ENCODE measurements at places on chromosomes 1 and 21. TPM values are rescaled to one million over a fixed set of nuclear protein-coding genes. Genes with fewer than 3 reads are reported as not detected.
A peak's percentile ranks its signal among the peaks of the same experiment; 100 is the strongest.

NUP210L gene
- total RNA-seq: 0.16 TPM

FCRL3 gene
- total RNA-seq: 0.10 TPM

SFPQ gene
- total RNA-seq: 231 TPM

WNT4 gene
- total RNA-seq: not detected

NMNAT2 gene
- 1.3 TPM for total RNA-seq

DNA sequence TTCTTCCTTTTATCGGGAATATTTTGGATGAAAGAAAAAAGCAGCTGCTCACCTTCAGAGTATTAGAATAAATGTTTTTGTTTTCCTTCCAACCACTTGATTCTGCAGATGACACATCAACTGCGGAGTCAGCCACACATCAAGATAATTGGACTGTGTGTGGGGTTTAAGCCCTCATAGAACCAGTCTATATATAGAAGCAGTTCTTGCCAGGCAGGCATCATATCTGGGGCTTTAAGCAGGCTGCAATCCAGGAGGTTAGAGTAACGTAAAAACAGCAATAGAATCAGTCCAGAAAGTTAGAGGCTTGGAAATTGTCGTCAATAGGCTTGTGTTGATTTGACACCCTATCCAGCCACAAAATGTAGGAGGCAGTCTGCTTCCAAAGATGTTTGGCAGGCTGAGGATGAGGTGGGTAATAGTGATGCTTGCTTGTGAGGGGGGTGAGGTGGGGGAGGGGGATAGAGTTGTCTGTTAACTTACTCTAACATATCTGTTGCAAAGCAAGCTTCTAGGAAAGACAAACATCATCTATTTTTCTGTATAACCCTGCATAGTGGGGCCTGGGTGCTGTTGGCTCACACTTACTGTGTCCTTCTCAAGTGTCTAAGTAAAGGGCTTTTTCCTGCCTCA lies 64.8 kb downstream of the PEX14 start:
- DNase-seq: no peak

DNA sequence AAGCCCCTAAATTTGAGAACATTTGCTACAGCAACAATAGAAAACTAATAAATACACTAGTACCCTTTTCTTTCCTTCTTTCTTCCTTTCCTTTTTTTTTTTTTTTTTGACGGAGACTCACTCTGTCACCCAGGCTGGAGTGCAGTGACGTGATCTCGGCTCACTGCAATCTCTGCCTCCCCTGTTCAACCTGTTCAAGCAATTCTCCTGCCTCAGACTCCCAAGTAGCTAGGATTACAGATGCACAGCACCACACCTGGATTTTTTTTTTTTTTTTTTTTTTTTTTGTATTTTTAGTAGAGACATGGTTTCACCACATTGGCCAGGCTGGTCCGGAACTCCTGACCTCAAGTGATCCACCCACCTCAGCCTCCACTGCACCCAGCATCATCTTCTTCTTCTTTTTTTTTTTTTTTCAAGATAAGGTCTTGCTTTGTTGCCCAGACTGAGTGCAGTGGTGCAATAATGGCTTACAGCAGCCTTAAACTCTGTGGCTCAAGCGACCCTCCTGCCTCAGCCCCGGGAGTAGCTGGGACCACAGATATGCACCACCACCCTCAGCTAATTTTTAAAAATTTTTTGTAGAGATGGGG lies 19.6 kb upstream of the CBR3 start:
- no peak for DNase-seq

- DNase-seq: no peak
Observed at GRCh38 chr1:6027591-6027990, 18.1 kb upstream of the KCNAB2 start.

GRCh38 chr1:184405094-184405800 lies 18.4 kb downstream of the C1orf21 start:
- DNase-seq: no peak

GRCh38 chr1:228059634-228060457 lies 22.7 kb upstream of the ARF1 start:
- peak; percentile 56 for DNase-seq

GRCh38 chr1:225688345-225688744 lies 35.4 kb upstream of the ENAH start:
- DNase-seq: no peak

- DNase-seq: peak; percentile 69
Observed at GRCh38 chr1:156705918-156706656, 704 bp upstream of the CRABP2 start.
